ENCODE measurements at places on chromosomes 12 and 14. TPM values are rescaled to one million over a fixed set of nuclear protein-coding genes. Genes with fewer than 3 reads are reported as not detected.

DNA sequence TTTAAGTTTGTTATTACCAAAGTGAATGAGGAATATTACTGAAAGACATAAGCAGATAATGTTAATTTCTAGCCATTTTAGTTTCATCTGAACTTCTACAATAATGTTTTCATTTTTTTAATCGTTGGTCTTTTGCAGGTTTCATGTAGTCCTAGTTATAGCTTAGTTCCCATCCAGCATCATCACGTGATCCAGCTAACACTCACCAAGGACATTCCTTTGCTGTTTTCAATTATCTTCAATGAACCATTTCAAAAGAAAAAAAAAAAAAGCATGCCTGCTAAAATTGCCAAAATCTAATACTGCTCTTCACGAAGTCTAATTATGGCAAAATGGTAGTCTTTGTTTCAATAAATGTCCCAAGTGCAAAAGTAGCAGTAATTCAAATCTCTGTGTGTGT lies 187.7 kb upstream of the ATXN7L3B start:
- no peak for DNase-seq

DNA sequence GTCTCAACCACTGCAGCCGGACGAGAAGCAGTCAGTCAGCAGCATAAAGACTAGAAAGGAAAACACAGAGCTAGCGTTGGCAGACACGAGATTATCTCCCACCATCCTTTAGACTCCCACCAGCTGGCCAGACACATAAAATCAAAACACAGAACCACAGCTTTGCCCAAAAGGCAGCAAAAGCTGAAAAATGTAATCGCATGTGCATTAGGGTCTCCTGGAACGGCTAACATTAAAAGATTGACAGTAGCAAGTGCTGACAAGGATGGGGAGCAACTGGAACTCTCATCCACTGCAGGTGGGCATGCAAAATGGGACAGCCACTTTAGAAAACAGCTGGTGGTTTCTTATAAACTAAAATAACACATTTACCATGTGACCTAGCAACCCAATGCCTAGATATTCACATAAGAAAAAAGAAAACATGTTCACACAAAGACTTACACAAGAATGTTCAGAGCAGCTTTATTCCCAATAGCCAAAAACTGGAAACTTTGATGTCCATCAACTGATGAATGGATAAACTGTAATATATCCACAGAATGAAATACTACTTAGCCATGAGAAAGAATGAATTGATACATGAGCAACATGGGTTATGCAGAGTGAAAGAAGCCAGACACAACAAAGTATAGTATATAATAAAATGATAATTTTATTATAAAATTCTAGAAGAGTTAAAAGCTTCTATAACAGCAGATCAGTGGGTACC lies 37.7 kb downstream of the NCOR2 start:
- no peak for DNase-seq

GRCh38 chr14:61528591-61529021 lies 166.7 kb upstream of the HIF1A start:
- DNase-seq = no peak

DNA sequence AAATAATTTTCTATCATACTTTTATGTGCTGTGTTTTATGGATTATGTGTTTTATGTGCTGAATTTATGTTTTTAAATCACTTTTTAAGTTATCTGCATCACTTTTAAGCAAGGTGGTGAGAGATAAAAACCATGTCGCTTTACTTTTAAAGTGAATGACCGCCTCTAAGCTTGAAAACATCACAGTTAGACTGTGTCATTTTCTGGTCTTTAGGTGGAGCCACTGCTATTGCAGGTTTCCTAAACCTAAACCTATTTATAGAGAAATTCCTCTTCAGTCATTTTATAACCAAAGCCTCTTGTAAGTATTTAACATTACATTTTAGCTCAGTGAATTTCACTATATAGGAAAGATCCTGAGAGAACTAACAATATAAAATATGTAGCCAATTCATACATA lies 21.0 kb upstream of the MDM2 start:
- DNase-seq = no peak

- DNase-seq = no peak
These were observed 612 bp downstream of the TRAPPC6B start for GRCh38 chr14:39169541-39169900.

- no peak for DNase-seq
These were observed 15.7 kb upstream of the FAM222A start for GRCh38 chr12:109697877-109698468.

DNA sequence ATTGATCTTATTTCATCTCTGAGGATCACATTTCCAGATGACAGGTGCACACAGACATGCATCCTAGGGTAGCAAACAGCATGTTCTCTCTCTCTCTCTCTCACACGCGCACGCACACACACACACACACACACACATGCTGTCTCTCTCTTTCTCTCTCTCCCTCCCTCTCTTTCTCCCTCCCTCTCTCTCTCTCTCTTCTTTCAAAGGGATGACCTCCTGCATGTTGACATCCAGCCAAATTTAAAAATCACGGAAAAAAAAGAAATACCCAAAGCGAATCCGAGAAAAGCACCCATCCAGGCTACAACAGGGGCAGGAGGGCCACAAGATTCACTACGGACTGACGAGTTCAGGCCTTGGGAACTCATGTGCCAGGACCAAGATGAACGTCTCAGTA lies 2.3 kb downstream of the KSR2 start:
- no peak for DNase-seq

DNA sequence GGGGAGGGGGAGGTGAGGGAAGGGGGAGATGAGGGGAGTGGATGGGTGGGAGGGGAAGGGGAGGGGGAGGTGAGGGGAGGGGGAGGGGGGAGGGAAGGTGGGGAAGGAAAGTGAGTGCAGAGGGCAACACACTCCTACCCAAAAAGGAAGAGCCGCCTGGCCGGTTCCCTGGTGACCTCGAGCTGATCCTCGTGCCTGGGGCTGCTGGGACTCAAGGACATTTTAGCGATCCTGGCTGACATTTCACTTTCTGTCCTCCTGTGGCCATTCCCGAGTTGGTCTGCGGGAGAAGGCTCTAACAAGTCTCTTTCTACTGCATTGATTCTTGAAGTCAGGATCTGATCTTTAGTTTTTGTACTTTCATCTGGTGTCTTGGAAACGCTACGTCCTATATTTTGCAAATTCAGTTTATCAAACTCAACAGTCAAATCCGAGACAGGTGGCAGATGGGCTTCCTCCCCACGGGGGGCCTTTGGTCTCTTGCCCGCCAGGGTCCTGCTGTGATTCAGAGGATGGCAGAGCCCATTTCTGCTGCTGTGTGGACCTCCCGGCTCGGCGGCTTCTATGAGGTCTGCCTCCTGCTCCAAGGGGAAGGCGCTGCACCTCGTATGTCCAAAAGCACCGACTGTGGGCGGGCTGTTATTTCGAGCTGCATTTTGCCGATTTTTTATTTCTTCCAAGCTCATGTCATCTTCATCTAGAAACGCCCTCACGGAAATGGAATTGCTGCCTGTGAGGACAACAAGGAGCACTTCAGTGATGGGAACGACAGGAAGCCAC lies 19.1 kb downstream of the PGAM5 start:
- DNase-seq = no peak

- DNase-seq = no peak
These were observed 24.8 kb upstream of the PLEKHG6 start for GRCh38 chr12:6285532-6286306.

GRCh38 chr14:56659964-56660551 lies 80.5 kb downstream of the TMEM260 start:
- DNase-seq = no peak

DNA sequence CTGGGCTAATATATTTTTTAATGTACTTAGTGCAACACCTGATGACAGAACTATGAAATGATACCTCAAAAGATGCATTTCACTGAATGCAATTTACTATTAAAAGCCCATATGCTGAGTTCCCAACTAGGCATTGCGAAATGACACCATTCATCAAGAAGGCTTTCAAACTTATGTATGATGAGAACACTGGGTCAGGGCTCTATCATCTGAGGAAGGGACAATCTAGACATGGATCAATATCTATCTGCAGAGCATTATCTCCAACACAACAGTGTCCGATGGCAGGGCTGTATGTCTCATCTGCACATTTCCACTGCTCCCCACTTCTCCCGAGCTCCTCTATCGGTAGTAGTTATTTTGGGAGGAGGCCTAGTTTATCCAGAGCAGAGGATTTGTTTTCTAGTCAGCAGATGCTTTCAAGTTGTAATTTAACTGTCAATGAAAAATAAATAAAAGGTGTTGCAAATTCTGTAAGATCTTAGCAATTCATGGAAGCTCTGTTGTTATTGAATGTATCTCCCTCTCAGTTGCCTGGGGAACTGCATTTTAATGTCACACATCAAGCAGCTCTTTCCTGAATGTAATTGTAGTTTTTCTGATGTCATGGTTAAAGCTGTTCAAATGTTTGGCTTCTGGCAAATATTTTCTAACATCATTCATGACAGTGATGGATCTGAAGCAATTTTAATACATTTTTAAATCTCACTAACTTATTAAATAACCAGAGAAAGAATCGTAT lies 7.4 kb upstream of the GCH1 start:
- no peak for DNase-seq

GRCh38 chr12:102394200-102394599 lies 86.2 kb downstream of the IGF1 start:
- DNase-seq = no peak

GRCh38 chr12:114703060-114703493 lies 19.1 kb upstream of the TBX3 start:
- DNase-seq = no peak

Gene GALNT8
- 15.6 TPM for total RNA-seq

Gene ADSS1
- total RNA-seq = 9.7 TPM

Gene KRT72
- total RNA-seq = not detected

Gene TAS2R43
- total RNA-seq = 1.2 TPM

Gene KRT73
- total RNA-seq = not detected

Gene NR4A1
- 21.7 TPM for total RNA-seq
